ENCODE measurements at places on chromosomes 4 and X. TPM values are rescaled to one million over a fixed set of nuclear protein-coding genes. Genes with fewer than 3 reads are reported as not detected.

DNA sequence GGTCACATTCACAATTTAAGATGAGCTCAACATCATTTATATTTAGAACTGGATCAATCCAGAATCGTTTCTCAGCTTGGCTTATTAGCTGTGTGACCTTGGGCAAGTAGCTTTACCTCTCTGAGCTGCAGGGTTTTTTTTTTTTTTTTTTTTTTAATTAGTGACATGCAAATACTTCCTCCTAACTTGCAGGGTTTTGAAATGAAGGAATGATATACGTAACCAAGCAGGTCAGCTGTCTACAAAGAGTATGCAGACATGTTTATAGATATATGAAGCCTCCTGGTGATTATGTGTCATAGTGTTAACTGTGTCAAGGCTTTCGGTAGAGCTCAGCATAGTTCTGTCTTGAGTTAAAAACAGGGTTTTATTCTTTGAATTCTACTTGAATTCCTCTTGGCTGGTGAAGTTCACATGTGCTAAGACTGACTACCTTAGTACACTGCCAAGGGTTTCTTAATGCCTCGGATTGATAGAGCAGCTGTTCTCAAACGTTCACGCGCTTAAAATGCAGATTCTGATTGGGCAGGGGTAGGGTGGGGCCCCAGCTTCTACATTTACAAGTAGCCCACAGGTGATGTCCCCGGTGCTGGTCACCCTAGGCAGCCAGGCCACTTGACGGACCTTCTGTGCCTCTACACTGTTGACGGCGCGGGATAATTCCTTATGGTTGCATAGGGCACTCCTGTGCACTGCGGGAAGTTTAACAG is 654 bp upstream of the STS start:
- no peak for DNase-seq

DNA sequence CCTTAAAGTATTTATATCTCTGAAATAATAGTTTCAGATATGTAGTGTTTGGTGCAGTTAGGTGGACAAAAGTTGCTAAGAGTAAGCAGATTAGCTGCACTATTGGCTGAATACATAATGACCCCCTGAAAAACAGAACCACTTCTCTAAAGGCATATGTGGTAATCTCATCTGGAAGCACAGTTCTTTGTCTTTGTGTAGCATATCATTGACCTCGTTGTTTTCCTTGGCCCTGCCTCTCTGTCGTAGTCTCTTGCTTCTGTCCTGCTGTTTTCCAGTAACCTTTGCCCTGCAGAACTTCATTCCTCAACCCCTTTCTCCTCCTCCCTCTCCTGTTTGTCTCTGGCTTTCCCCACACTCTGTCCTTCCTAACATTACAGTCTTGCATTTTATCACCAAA is 41.4 kb downstream of the JADE3 start:
- DNase-seq: no peak

DNA sequence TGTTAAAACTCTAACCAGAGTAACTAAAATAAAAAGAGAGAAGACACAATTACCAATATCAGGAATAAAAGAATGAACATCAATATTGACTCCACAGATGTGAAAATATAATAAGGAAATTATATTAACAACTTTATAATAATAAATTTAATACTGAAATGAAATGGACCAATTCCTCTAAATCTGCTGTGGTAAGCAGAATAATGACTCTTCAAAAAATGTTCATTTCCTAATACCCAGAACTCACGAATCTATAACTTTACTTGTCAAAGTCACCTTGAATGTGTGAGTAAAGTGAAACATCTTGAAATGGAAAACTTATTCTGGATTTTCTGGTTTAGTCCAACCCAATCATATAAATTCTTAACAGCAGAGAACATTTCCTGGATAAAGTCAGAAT is 1391.1 kb downstream of the FAM133A start:
- no peak for DNase-seq

DNA sequence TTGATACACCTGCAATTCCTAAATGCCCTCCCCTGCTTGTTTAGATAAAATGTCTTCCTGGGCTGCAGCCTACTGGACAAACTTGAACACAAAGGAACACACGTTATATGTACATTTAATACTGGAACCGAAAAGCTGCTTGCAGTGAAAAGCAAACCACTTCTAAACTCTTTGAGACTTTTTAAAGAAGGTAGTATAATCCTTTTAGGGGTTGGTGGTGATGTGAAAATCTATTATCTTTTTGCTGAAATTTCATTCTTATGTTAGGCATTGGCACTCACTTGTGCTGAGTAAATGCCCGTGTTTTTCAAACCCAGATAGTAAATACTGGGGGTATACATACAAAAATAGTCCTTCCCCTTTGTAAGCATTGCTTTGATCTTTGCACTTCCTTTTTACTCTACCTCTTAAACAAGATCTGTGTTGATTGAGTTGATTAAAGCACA is 2.2 kb downstream of the NFKB1 start:
- peak; percentile 59 for DNase-seq

DNA sequence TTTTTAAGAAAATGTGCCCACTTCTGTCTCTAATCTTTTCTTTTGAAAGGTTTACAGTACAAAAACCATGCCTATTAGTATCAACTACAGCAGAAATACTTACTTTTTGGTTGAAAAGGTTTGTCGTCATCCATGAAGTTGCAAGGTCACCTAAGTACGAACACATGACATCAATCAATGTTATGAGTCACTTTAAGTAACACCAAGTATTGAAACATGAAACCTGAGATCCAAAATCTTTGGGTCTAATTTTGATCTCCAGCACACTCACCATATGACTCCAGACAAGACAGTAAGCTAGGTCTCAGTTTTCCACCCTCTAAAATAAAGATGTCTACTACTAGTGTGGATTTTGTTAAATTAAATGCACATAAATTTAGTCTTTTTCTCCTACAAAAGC is 8.4 kb downstream of the ZNF280C start:
- no peak for DNase-seq

- DNase-seq: no peak
Observed at GRCh38 chr4:3203971-3204431, 45.0 kb upstream of the MSANTD1 start.

GRCh38 chr4:140800666-140801065 is 44.5 kb upstream of the TBC1D9 start:
- DNase-seq: no peak

- DNase-seq: no peak
Observed at GRCh38 chr4:28555866-28556265, 1695.2 kb downstream of the STIM2 start.

GRCh38 chrX:100864657-100865391 is 9.3 kb downstream of the NOX1 start:
- peak; percentile 15 for DNase-seq

GRCh38 chr4:107721436-107722100 is 1.5 kb upstream of the PAPSS1 start:
- DNase-seq: no peak

DNA sequence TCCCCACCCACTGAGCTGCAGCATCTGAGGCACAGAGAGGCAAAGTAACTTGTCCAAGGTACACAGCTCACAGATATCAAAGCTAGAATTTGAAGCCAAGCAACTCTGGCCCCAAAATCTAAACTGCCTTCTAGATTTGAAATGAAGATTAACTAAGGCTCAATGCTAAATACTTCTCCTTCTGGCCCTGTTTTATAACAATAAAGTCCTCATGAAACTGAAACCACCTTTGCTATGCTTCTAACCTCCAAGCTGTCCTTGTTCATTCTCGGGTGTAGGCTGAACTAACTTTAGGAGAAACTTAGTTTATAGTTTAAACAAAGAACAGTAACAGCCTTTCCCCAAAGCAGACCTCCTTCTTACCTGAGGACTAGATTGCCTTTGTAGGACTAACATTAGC is 93.6 kb downstream of the DCTD start:
- no peak for DNase-seq

- no peak for DNase-seq
Observed at GRCh38 chr4:137519406-137519805, 12.9 kb downstream of the PCDH18 start.

DNA sequence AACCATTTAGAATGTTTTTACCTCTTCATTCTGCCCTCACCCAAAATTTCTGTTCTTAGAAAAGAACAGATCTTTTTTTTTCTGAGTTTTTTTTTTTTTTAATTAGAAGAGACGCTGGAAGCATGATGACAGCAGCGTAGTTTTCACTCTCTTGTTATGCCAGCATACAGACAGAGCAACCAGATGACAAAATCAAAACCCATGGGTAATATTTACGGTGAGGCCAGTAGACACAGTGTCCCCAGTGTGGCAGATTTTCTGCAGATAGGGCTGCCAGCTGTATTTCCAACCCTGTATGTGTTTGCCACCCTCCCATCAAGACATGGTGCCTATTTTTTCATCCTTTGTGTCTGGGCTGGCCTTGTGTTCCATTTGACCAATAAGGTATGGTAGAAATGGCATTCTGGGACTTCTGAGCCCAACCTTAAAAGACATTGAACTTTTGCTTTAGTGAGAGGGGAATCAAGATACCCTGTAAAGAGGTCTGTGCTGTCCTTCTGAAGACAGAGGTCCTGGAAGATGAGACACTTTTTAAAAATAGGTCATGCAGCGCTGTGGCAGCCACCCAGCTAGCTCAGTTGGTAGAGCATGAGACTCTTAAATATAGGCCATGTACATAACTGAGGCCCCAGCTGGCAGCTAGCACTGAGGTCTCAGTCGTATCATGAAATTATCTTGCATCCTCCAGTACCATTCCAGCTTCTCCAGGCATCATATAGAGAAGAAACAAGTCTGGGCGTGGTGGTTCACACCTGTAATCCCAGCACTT is 6.7 kb upstream of the ZNF41 start:
- peak; percentile 24 for DNase-seq

- no peak for DNase-seq
Observed at GRCh38 chrX:19743386-19743785, 144.0 kb downstream of the SH3KBP1 start.

GRCh38 chrX:42102586-42103282 is 179.4 kb upstream of the CASK start:
- no peak for DNase-seq

- no peak for DNase-seq
Observed at GRCh38 chr4:137659431-137659830, 127.1 kb upstream of the PCDH18 start.

DNA sequence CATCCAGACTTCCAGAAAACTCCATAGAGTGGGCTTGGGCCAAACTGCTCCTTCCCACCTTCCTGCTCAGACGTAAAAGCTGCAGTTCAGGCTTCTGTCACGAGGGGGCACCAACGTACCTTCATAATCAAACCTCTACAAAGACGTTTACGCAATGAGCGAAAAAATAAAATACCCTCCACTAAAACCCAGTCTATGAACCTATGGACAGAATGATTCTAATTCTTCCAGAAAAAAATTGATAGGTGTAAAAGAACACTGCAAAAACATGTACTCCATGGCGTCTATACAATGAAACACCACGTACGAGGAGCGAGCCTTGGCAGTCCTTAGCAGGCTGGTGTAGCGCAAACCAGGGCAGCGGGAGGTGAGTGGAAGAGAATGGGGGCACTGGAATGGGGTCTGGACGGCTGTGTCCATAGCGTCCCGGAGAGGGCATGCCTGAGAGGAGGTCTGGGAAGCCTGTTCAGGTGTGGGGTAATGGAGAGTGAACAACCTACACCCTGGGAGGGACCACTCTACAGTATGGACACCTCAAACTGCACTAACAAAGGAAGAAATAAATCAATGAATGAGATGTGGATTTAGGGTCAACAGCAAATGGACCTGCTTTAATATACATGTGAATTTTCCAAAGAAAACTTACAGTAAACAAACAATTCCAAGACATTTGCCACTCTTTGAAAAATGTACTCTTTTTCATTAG is 14.4 kb upstream of the RAB40A start:
- peak; percentile 82 for DNase-seq

DNA sequence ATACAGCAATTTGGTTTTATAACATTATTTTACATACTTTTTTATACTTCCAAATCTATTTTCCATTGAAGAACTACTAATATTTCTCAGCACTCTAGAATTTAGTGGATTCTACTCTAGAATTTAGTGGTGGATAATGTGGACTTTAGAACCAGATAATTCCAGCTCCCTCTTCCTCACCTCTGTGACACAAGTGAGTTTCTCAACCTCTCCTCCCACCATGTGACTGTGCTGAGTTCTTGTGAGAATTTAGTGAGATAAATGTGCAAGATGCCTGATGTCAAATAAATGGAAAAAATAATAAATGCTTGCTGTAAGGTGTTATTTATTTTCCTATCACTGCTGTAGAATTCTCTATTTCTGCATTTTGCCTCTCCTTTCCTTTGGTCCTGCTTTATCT is 107.3 kb downstream of the CPEB2 start:
- no peak for DNase-seq

DNA sequence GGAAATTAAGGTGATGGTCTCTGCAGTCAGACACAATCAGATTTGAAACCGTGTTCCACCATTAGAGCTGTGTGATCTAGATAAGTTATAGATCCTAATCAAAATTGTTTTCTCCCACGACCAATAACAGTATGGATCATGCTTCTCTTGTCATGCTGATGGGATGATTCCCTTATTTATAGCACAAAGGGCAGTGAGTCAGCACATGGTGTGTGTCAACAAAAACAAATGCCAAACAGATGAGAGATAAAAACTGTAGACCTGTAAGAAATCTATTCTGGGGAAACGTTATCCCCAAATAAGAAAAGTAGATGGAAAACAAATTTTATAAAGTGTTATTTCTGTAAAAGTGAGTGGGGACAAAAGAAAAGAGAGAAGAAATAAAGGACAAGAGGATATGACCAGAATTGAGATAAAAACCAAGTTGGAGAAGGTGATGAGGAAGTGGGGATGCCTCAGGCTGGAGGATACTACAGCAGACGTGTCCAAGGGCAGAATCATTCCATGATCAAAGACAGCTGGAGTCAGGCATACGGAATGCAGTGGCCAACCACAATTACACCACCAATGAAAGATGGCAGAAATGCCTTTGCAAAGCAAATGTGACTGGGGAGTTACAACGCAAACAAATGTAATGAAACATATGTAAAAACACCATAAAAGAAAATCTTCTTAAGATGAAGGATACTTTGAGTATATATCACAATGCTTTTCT is 377.8 kb upstream of the PRKX start:
- no peak for DNase-seq

GRCh38 chr4:56790691-56791091 is 30.8 kb downstream of the SPINK2 start:
- no peak for DNase-seq

GRCh38 chrX:39574178-39574577 is 523.6 kb downstream of the BCOR start:
- DNase-seq: no peak

DNA sequence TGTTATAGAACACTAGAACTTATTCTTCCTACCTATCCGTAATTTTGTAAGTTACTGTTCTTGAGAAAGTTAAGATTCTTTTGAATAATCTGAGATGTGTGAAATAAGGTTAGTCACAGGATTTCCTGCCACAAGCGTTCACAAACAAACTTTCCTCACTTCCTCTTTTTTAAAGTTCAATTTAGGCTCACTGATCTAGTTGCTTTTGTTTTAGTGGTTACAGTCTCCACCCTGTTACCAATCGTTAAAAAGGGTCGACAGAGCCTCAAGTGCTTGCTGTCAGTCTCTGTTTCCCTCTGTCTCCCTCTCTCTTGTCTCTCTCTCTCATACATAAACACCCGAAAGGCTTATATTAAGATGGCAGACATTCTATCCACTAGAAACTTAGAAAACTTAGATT is 35.9 kb upstream of the STK26 start:
- no peak for DNase-seq

Gene SLC6A14
- not detected for total RNA-seq

Gene PDK3
- 21.7 TPM for total RNA-seq

Gene FLNA
- 832 TPM for total RNA-seq

Gene PGM2
- total RNA-seq: 38.0 TPM

Gene PCDH7
- not detected for total RNA-seq

Gene MAGEB17
- not detected for total RNA-seq

Gene PABPC1L2B
- not detected for total RNA-seq

Gene CSAG2
- not detected for total RNA-seq

Gene ENPP6
- total RNA-seq: not detected

Gene CXCL3
- total RNA-seq: not detected
